ENCODE measurements at places on chromosomes 6 and 20.

GRCh38 chr6:4923081-4923480, 80.8 kb downstream of the RPP40 start:
- no peak for DNase-seq

DNA sequence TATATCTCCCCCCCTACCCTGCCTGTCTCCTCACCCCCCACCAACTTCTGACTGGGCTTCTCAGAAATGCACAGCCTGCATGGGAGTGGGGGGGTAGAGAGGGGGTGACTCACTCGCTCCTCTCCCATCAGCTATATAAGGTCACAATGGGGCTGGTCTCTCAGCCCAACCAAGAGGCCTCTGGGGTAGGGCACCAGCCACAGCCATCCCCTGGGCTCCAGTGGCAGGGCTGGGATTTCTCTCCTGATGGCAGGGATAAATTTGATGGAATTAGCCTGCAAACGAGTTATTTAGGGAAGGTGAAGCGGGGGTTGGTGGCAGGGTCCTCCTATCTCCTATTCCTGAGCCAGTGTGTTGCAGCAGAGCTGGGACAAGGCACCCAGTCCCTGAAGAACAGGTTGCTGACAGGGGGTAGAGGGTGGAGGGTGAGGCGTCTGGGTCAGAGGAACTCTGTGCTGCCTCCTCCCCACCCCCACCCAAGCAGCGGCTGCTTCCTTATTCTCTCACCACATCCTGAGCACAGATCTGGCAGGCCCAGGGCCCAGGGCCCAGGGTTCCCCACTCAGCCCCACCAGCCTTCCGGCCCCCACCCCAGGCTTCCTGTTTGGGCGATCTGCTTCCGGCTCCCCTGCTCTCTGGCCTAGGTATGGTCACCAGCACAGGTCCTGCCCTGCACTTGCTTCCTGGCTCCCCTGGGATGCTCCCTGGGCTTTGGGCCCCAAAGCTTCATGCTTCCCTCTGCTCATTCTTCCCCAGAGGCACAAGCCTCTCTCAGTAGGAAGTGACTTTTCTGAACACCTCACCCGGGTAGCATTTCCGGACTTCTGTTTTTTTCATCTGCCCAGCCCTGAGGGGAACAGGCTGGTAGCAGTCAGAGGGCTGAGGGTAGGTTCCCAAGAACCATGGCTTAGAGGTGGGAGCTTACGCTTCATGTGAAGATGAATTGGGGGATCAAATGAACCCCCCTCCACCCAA, 4.0 kb downstream of the PPP1R18 start:
- DNase-seq = no peak

- DNase-seq = no peak
Observed at GRCh38 chr6:155219858-155220301, 43.9 kb upstream of the CLDN20 start.

- DNase-seq = no peak
Observed at GRCh38 chr20:43681991-43682410, 15.1 kb downstream of the MYBL2 start.

- DNase-seq = no peak
Observed at GRCh38 chr20:33828326-33828844, 17.2 kb downstream of the CHMP4B start.

Data from left forelimb (tissue), 1 donor.